ENCODE measurements at places on chromosomes 12 and 14. TPM values are rescaled to one million over a fixed set of nuclear protein-coding genes. Genes with fewer than 3 reads are reported as not detected.

DNA sequence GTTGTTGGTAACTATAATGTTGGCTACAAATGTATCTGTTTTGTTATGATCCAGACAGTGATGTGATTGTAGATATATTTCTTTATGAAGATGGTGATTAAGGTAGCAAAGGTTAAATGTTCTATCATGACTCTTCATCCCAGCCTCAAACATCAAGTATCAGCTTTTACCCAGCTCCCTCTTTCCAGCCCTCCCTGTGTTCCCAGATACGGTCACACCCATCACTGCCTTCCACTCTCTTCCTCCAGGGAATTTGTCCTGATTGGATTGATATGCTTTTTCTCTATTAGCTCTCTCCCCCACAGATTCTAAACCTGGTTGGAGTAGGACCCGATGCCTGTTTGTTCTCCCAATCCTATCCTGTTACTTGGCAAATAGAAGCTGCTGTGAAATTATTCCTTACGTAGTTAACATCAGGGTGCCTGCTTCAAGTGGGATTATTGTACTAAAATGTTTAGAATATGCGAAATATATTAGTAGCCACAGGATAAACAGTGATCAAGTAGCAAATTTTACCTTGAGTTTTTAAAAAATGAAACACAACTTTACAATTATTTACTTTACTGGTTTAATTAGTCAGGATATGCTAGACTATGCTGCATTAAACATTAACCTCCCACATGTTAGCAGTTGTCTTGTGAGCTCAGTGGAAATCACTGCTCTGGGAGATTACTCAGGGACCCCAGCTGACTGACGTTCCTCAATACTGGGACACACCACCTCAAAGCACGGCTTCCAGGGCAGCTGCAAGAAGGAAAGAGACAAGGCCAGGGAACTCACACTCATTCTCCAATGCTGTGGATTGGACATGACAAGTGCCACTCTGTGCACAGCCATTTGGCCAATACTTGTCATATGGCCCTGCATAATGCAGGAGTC is 165.3 kb downstream of the ALX1 start:
- DNase-seq = no peak
- H3K4me3 ChIP-seq = no peak overlapping the region
- no peaks in the 10 kb centered on the region for H3K36me3 ChIP-seq
- H3K27ac ChIP-seq = no peak overlapping the region
- no peaks in the 10 kb centered on the region for H3K27me3 ChIP-seq

GRCh38 chr12:31234053-31234840 is 91.7 kb downstream of the SINHCAF start:
- no peaks in the 10 kb centered on the region for H3K4me1 ChIP-seq
- H3K36me3 ChIP-seq = no peaks in the 10 kb centered on the region
- peak; percentile 85 for DNase-seq
- H3K4me3 ChIP-seq = no peak overlapping the region

Gene RNASE1
- total RNA-seq = 270 TPM

Gene LPCAT3
- 33.3 TPM for total RNA-seq

Gene JPH4
- total RNA-seq = 1.4 TPM

GRCh38 chr14:20631023-20631879 is 10.2 kb downstream of the OR6S1 start:
- peaks cover 47% of the 10 kb centered on the region for H3K4me1 ChIP-seq
- peak overlapping the region; percentile 21 for H3K4me3 ChIP-seq
- peaks cover 14% of the 10 kb centered on the region for H3K27me3 ChIP-seq
- no peaks in the 10 kb centered on the region for H3K36me3 ChIP-seq

Gene OTUB2
- total RNA-seq = 0.42 TPM

DNA sequence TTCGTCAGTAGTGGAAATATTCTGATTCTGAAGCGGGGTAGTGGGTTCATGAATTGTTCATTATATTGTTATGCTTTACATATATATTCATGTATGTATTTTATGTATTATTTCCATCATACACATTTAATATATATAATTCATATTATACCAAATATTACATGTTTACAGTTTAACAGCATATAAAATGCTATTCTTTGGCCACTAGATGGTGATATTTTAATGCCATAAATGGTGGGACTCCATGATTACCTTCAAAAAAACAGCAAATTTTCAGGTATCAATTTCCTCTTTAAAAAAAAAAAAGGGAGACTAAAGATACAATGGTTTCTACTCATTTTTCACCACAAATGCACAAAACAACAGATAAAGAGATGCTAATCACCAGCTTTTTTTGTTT is 41.0 kb downstream of the BDKRB1 start:
- H3K27me3 ChIP-seq = no peaks in the 10 kb centered on the region
- DNase-seq = no peak
- no peak overlapping the region for H3K27ac ChIP-seq
- H3K4me1 ChIP-seq = no peaks in the 10 kb centered on the region

All from esophagus muscularis mucosa (tissue), 4 donors.